ENCODE measurements at places on chromosomes 2 and 18.

DNA sequence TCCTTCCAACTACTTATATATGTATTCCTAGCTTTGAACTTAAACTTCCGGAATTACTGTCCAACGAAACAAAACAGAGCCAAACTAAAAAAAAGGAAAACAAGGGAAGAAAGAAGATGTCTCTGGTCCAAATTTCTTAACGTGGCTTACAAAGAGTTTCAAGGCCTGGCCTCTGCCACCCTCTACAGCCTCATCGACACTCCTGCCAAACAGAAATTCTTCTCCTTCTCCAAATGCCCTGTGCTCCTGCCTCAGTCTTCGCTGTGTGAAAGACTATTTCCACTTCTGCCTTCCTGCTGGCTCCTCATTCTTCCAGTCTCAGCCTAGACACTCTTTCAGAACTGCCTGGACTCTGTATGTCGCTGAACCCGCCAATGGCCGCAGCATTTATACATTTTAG lies 249.2 kb downstream of the TXNL1 start:
- DNase-seq, result no peak

DNA sequence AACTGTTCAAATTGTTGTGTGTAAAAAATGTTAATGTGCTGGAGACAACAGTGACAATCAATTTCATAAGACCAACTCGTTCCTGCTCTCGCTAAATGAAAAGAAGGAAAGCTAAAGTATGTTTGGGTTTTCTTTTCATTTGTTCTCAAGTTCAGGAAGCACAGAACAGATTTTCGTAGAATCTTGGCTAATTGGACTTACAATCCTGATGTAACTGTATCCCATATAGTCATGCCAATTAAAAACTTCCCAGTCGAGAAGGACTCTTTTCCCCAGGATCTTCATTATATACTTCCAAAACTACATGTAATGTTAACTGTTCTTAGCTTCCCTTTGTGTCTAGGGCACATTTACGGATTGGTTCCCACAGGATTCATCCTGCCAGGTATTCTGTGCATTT lies 135.4 kb upstream of the ITGB6 start:
- DNase-seq, result no peak

- no peak for DNase-seq
Observed at GRCh38 chr2:215636816-215637215, 200.9 kb upstream of the FN1 start.

- DNase-seq, result no peak
Observed at GRCh38 chr2:84725717-84726116, 155.2 kb downstream of the TRABD2A start.

GRCh38 chr2:74194799-74195198 lies 3.6 kb upstream of the MTHFD2 start:
- DNase-seq, result no peak

DNA sequence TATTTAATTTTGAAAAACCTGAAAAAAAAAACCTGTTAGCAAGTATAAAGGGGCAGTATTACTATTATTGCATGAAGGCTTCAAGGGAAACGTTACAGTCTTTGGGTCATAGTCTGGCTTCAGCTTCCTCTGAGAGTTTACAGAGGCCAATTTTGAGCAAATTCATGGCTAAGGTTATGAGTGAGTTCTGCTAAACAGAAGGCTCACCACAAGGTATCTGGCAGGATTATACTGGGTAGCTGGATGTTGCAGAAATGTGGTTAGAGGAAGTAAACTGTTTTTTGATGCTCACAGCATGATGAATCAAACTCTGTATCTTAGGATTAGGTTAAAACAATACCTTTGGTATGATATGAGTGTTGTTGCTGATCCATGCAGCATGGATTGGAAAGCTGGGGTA lies 9.3 kb downstream of the MRPL19 start:
- DNase-seq, result no peak

GRCh38 chr18:12944709-12945108 lies 3.1 kb upstream of the SEH1L start:
- DNase-seq, result no peak

GRCh38 chr2:219513787-219514186 lies 495 bp upstream of the ASIC4 start:
- DNase-seq, result no peak

DNA sequence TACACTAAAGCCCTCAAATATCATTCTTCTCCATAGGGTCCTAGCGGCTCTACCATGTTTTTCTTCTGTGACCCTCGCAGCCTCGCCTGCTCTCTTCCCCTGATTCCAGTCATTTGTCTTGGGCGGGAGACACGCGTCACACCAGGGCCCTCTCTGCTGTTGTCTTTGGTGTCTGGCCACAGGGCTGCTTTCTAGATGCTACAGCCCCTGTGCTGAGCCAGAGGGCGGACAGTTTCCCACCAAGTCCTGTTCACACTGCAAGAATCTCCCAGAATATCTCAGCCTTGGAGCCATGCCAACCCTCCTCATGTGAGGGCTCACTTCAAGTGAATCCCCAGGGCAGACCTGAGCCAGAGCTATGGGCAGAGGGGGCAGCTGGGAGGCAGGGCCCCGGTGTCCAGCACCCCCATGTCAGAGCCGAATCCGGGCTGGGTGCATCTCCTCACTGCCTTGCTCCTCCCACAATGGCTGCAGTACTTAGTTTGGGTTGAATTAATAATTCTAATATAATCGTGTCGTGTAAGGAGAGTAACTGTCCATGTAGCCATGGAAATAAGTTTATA lies 42.1 kb downstream of the DIPK1C start:
- no peak for DNase-seq

GRCh38 chr18:54830866-54831265 lies 2.6 kb downstream of the RAB27B start:
- no peak for DNase-seq

GRCh38 chr2:163347982-163348856 lies 387.6 kb downstream of the FIGN start:
- no peak for DNase-seq

- no peak for DNase-seq
Observed at GRCh38 chr18:5892823-5893431, 2.4 kb downstream of the TMEM200C start.

DNA sequence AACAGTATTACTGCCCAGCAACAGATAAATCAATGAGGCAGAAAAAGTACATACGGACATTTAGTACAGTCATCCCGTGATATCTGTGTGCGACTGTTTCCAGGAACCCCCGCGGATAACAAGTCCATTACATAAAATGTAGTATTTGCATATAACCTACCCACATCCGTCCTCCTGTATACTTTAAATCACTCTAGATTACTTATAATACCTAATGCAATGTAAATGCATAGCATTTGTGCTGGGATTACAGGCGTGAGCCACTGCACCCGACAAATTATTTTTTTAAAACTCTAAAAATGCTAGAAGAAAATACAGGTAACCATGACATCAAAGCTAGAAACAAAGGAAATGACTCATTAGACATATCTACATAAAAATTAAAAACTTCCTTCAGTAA lies 91.6 kb downstream of the FAM161A start:
- DNase-seq, result peak; percentile 6

DNA sequence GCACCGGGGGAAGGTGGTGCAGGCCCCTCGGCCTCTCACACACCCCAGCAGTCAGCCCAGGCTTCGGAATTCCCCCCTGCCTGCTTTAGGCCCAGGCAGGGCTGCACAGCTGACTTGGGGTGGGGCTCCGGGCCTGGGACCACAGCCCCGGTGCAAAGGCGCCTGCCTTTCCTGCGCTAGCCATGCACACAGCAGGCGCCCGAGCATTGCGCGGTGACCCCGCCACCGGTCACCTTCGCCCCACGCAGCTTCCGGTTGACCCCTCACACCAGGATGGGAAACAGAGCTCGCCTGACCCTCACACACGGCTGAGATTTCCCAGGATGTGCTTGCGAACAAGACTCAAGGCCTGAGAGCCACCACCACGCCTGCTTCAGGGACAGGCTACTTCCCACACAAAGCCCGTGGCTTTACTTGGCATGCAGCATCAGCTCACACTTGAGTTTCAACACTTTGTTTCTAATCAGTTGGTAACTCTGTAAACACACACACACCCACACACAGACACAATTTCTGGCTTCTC lies 46.0 kb downstream of the SLC66A2 start:
- no peak for DNase-seq
